ENCODE measurements at places on chromosomes 6 and 20.

DNA sequence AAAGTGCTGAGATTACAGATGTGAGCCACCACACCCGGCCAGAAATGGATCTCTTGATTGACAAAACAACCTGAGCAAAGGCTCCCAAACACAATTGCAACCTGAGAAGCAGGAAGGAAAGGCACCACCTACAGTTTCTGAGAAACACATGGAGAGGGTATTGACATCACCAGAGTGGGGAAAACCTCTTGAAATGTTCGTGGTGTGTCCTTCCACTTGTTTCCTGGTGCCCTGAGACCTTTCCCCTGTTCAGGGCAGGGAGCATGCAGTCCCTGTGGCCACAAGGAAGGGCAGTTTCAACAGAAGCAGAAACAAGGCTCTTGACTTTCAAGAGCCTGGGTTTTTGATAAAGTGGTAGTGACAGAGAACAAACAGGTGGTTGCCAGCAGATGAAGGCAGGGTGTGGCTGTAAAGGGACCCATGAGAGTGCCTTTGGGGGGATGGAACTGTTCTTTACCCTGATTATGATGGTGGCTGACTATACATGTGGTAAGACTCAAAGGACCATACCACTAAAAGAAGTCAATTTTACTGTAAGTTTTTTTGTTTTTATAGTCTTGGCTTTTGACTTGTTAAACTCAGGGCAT lies 3.2 kb upstream of the BPIFA1 start:
- no peak overlapping the region for H3K4me3 ChIP-seq
- H3K27me3 ChIP-seq: peaks cover 20% of the 10 kb centered on the region
- DNase-seq: no peak
- H3K4me1 ChIP-seq: no peaks in the 10 kb centered on the region
- no peaks in the 10 kb centered on the region for H3K36me3 ChIP-seq
- H3K27ac ChIP-seq: no peak overlapping the region

DNA sequence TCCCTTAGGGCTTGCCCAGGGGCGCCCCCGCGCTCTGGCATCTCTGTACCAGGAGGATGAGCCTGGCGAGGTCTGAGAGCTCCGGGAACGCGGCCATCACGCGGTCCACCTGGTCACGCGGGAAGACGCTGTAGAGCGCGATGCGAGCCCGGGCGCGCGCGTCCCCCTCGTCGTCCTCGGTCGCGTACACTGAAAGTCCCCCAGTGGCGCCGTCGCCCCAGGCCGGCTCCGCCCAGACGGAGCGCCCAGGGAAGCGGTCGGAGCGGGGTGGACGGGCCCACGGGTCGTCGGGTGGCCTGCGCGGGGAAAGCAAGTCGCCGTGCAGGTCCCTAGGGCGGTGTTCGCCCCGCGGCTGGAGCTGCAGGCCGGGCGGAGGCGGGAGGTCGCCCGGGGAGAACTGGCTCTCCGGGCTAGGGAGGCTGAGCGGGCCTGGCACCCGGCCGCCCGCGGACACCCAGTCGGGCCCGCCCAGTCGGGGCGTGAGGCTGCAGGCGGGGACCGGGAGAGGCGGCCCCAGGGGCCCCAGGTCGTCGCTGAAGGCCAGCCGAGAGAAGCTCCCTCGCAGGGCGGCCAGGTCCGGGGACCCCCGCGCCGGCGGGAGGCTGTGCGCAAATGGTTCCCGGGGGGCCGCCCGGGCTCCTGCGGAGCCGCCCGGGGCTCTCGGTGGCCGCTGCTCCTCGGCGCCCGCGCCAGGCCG lies 34.0 kb downstream of the ZC3H12D start:
- DNase-seq: peak; percentile 53
- peak overlapping the region; percentile 47 for H3K4me3 ChIP-seq
- H3K27me3 ChIP-seq: peaks cover 58% of the 10 kb centered on the region
- H3K27ac ChIP-seq: no peak overlapping the region
- no peaks in the 10 kb centered on the region for H3K36me3 ChIP-seq

GRCh38 chr6:25133568-25133967 lies 145.6 kb upstream of the CARMIL1 start:
- no peaks in the 10 kb centered on the region for H3K27me3 ChIP-seq
- no peak for DNase-seq
- no peak overlapping the region for H3K4me3 ChIP-seq
- no peaks in the 10 kb centered on the region for H3K36me3 ChIP-seq

DNA sequence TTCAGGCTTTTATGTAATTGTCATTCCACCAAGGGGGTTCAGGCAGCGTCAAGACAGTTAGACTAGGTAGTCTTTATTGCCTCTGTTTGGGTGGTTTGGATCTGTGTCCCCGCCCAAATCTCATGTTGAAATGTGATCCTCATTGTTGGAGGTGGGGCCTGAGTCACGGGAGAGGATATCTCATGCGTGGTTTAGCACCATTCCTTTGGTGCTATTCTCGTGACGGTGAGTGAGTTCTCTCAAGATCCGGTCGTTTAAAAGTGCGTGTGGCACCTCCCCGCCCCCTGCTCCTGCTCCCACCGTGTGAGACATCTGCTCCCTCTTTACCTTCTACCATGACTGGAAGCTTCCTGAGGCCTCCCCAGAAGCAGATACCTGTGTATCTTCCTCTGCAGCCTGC lies 51.3 kb upstream of the FOXC1 start:
- no peaks in the 10 kb centered on the region for H3K4me1 ChIP-seq
- no peaks in the 10 kb centered on the region for H3K36me3 ChIP-seq
- DNase-seq: no peak
- H3K27me3 ChIP-seq: peaks cover 33% of the 10 kb centered on the region

DNA sequence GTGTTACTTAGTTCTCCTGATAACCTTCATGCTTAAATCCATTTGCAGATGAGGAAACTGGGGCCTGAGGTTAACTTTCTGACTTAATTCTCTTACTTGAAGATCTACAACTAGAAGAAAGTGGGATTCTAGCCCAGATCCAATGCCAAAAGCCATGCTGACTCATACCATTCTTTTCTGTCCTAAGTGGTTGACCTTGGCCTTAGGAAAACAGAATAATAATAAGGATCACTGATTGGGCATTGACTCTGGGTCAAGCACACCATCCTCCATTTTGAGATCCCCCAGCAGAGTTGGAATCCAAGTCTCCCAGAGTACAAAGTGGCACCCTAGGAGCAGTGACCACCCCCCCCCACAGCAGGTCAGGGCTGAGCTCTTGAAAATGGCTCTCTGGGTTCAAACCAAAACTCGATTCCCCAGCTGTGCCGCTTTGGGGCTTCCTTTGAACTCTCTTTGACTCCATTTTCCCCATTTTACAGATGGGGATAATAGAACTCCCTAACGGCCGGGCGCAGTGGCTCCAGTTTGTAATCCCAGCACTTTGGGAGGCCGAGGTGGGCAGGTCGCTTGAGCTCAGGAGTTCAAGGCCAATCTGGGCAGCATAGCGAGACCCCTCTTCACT lies 12.8 kb upstream of the ZNF217 start:
- no peak overlapping the region for H3K4me3 ChIP-seq
- no peak overlapping the region for H3K27ac ChIP-seq
- peaks cover 19% of the 10 kb centered on the region for H3K4me1 ChIP-seq

DNA sequence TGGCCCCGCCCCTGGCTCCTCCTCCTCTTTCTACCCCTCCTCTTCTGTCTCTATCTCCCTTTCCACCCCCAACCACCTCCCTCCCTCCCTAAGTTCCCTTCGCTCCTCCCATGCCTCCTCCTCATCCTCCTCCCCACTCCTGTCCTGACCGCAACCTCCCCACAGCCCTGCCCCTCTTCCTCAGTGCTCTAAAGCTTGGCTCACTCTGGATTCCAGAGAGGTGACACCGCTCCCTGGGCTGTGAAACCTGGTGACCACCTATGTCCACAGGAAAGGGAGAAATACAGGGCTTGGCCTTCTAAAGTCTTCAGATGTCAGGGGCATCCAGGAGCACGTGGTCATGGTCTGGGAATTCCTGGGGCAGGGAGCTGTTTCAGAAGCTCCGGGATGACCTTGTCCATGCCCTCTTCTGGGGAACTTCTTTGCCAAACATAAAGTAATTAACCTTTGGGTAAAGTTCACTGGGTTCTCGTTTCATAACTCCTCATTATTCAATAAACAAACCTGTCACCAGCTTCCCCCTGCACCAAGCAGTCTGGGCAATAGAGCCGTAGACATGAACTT lies 345 bp upstream of the CST5 start:
- no peaks in the 10 kb centered on the region for H3K4me1 ChIP-seq
- no peaks in the 10 kb centered on the region for H3K27me3 ChIP-seq
- DNase-seq: no peak

- DNase-seq: no peak
- H3K4me1 ChIP-seq: no peaks in the 10 kb centered on the region
- H3K36me3 ChIP-seq: no peaks in the 10 kb centered on the region
- no peaks in the 10 kb centered on the region for H3K27me3 ChIP-seq
- H3K4me3 ChIP-seq: no peak overlapping the region
These were observed 491.7 kb downstream of the PTPRT start for GRCh38 chr20:42697962-42698361.

DNA sequence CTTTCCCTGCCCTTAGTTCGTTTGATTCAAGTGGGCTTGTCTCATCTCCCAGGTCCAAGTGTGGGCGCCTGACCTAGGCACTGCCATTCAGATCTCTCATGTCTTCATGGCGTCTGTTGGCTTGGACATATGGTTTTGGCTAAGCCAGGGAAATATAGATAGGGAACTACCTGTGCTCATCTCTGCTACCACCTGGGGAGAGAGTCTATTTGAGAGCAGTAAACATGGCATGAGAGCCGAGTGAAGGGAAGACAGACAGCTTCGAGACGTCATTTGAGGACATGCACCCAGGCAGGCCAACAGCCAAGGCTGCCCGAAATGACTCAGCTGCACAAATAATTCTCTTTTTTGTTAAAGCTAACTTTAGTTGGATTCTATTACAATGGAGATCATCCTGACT lies 370.7 kb upstream of the AGPAT4 start:
- H3K36me3 ChIP-seq: no peaks in the 10 kb centered on the region
- no peak overlapping the region for H3K4me3 ChIP-seq
- H3K27me3 ChIP-seq: no peaks in the 10 kb centered on the region
- no peak overlapping the region for H3K27ac ChIP-seq

GRCh38 chr6:163955096-163955495 lies 540.6 kb downstream of the QKI start:
- H3K4me1 ChIP-seq: peaks cover 10% of the 10 kb centered on the region
- no peak for DNase-seq
- H3K27ac ChIP-seq: no peak overlapping the region
- H3K27me3 ChIP-seq: no peaks in the 10 kb centered on the region
- no peak overlapping the region for H3K4me3 ChIP-seq

- H3K27ac ChIP-seq: no peak overlapping the region
- no peak for DNase-seq
- no peaks in the 10 kb centered on the region for H3K27me3 ChIP-seq
- H3K36me3 ChIP-seq: no peaks in the 10 kb centered on the region
These were observed 16.2 kb downstream of the AAR2 start for GRCh38 chr20:36252511-36252910.

DNA sequence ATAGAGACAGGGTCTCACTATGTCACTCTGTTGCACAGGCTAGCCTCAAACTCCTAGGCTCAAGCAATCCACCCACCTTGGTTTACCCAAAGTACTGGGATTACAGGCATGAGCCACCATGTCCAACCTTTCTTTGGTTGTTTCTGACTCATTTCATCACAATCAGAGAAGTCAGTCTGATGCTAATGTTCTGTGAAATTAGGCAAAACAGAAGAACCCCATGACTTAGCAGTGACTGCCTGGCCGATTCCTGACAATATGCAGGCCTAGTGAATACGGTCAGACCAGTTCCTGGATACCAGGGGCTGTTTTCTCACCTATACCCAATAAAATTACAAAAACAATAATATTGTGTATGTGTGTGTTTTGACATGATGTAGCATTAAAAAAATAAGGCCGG lies 58.8 kb upstream of the BTN3A2 start:
- H3K27me3 ChIP-seq: no peaks in the 10 kb centered on the region
- no peak overlapping the region for H3K4me3 ChIP-seq
- no peaks in the 10 kb centered on the region for H3K4me1 ChIP-seq

GRCh38 chr20:6665161-6665560 lies 102.3 kb upstream of the BMP2 start:
- H3K4me1 ChIP-seq: no peaks in the 10 kb centered on the region
- H3K27ac ChIP-seq: no peak overlapping the region
- no peaks in the 10 kb centered on the region for H3K36me3 ChIP-seq
- H3K27me3 ChIP-seq: no peaks in the 10 kb centered on the region

DNA sequence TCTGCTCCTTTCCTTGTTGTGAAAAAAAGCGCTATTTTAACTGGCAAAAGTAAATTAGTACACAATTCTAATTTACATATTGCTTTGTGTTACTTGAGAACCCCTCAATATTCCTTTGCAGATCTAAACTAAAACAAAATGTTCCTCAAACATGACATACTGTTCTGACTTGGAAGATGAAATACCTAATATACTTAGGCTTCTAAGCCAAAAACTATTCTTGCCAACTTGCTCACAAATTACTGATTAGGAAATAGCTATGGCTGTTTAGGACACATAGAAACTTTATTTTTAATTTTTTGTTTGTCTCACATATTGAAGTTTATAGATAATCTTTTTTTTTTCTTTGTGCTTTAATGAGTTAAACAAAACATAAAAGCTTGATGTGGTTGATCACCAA lies 542.2 kb downstream of the GRIK2 start:
- peaks cover 8% of the 10 kb centered on the region for H3K4me1 ChIP-seq
- DNase-seq: no peak
- no peaks in the 10 kb centered on the region for H3K36me3 ChIP-seq
- no peak overlapping the region for H3K4me3 ChIP-seq
- H3K27me3 ChIP-seq: no peaks in the 10 kb centered on the region
